ENCODE measurements at places on chromosomes 5 and 9.
A peak's percentile ranks its signal among the peaks of the same experiment; 100 is the strongest.

- DNase-seq = no peak
Measured at GRCh38 chr5:151675611-151676313, 11.0 kb downstream of the SPARC start.

GRCh38 chr9:86599561-86599960 lies 245.4 kb upstream of the TUT7 start:
- DNase-seq = no peak

DNA sequence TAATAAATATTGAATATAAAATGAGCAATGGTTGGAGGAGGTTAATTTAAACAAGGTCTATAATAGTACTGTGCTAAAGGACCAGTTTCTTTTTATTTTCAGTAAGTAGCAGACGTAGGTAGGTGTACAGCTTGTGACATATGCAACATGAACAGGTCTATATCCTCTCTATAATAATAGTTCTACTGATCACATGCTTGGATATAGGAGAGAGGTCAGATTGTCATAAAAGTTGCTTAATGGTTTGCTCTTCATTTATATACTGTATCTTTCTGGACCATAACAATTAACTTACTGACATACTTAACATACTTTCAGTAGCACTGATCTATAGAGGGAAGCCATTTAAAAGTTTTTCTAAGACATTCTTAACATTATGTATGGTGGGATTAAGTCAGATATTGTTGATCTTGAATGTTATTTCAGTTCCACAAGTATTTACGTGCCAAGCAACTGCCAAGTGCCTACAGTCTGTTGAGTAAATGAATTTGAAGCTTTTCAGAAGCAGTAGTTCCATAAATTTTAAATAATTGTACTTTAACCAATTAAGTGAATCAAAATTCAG lies 68.0 kb downstream of the DENND4C start:
- DNase-seq = no peak

GRCh38 chr9:98367371-98367900 lies 112.0 kb upstream of the TBC1D2 start:
- no peak for DNase-seq

DNA sequence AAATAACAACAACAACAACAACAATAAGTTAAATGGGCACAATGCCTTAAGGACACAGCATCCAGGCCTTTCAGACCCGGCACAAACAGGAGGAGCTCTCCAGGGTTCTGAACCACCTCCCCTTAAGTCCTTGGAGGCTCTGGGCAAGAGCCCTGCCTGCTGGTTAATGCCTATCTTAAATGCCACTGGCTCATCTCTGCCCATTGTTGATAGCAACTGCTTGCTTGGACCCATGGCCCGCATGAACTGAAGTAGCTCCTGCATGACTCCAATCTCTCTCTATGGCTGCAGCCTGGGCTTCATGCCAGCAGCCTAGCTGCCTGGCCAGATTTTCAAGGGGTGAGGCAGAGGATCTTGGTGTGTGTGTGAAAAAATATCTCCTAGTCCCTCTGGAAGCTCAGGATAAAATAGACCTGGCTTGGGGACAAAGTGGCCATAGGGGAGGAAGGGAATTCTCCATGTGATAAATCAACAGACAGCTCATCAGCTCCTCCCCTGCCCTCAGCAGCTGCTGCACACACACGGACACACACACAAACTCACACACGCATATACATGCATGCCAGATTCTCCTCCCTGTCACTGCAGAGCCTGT lies 27.4 kb downstream of the FAM219A start:
- no peak for DNase-seq

- no peak for DNase-seq
Measured at GRCh38 chr5:109917154-109917546, 227.4 kb downstream of the MAN2A1 start.

DNA sequence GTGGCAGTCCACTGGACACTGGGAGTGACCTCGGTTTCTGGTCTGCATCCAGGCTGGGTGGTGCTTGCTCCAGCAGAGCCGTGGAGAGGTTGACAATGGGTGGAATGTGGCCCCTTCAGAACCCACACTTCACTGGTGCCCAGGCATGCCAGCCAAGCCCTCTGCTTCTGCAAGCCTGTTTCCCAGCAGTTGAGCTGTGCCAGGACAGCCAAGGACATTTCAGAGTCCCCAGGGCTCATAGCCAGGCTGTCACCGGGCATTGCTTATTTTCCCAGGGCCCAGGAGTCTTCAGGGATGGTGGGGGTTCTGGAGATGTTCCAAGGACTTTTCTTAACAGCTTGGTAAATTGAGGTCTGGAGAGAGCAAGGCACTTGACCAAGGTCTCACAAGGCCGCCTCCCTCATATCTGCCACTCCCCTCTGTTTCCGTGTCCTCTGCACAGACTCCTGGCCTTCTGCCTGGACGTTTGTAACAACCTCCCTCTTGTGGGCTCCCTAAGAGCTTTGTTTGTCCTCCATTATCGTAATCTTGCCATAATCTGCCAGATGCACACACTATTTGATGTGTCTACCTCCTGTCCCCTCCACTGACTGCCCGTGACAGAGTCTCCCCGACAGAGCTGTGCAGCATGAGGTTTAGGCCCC lies 3.8 kb upstream of the NDST1 start:
- no peak for DNase-seq

- DNase-seq = peak; percentile 18
Measured at GRCh38 chr9:89996773-89997172, 392.0 kb downstream of the GADD45G start.

- DNase-seq = no peak
Measured at GRCh38 chr5:23330726-23331125, 176.7 kb upstream of the PRDM9 start.

DNA sequence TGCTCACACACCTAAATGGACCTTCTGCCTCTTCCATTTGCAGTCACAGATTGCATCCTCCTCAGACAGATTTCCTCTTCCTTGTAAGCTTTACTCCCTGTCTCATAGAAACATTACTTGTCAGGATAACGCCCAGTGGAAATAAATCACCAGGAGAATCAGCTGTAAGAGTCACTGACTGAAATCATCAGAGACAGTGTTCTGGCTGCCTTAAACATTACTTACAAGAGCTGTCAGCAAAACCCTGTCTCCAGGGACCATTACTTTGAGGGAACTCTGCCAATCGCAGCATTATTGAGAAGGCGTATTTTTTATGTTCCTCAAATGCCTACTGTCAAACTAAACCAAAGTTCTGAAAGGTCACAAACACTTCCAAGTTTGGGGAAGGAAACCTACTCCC lies 5.9 kb downstream of the DPYSL3 start:
- no peak for DNase-seq

- DNase-seq = no peak
Measured at GRCh38 chr5:130102375-130102774, 198.1 kb downstream of the CHSY3 start.

- DNase-seq = no peak
Measured at GRCh38 chr5:147512659-147513379, 3.0 kb upstream of the DPYSL3 start.

- no peak for DNase-seq
Measured at GRCh38 chr5:60806591-60807243, 37.4 kb downstream of the ELOVL7 start.

DNA sequence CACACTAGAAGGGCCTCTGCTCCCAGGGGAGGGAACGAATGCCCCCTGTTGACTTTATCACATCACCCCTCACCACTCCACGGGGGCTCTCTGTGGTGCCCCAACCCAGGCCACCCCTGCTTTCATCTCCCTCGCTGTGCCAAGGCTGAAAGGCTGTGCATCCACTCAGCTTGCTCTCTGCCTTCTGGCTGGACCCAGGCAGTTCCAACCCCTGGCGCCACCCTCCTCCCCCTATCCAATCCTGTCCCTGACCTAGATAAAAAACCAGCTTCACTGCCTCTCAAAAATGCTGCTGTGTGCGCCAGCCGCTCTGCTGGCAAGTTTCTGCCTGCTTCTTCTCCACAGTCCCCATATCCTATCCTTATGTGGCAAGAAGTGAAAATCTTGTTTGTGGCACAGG lies 22.4 kb upstream of the CORO2A start:
- no peak for DNase-seq

DNA sequence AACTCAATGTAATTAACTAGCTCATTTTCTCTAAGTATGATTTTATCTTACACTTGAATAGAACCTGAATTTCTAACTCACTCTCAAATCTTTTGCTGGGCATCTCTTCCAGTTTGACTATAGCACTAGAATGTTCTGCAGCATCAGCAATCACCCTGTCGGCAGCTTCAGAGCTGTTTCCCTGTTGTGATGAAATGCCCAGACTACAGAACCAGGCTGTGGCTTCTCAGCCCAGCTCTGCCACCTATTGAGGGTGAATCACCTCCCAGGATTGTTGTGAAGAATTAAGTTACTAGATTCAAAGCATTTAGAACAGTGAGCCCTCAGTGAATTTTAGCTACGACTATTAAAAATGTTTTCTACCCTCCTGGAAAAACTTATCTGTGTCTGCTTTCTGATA lies 90.4 kb upstream of the ANKRD55 start:
- DNase-seq = no peak

DNA sequence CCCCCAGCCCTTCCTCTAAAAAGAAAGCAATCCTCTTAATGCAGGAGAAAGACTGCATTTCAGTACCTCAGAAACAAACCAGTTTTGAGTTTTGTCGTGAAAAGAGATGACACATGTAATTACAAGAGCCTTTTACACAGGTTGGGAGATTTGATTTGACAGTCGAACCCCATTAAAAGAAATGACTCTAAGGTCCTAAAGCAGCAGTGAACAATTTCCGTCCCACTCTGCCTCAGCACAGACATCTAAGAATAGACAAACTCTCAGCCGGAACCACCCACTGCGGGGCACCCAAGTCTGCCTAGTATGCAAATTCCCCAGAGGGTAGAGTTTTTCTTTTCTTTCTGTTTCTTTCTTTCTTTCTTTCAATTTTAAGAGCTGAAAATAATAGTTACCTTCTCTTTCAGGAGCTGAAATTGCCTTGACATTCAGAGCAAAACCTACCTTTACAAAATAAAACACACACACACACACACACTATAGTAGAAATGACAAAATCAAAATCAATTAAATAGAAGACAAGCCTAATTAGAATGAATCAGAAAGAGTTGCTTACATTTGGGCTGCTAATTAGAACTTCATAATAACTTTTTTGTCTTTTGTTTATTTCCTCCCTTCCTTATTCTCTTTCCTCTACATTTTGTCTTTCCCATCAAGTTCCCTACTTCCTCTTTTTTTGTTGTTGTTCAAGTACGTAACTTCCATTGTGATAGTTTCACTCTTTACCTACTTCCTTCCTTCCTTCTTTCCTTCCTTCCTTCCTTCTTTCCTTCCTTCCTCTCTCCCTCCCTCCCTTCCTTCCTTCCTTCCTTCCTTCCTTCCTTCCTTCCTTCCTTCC lies 65.1 kb downstream of the BASP1 start:
- no peak for DNase-seq

DNA sequence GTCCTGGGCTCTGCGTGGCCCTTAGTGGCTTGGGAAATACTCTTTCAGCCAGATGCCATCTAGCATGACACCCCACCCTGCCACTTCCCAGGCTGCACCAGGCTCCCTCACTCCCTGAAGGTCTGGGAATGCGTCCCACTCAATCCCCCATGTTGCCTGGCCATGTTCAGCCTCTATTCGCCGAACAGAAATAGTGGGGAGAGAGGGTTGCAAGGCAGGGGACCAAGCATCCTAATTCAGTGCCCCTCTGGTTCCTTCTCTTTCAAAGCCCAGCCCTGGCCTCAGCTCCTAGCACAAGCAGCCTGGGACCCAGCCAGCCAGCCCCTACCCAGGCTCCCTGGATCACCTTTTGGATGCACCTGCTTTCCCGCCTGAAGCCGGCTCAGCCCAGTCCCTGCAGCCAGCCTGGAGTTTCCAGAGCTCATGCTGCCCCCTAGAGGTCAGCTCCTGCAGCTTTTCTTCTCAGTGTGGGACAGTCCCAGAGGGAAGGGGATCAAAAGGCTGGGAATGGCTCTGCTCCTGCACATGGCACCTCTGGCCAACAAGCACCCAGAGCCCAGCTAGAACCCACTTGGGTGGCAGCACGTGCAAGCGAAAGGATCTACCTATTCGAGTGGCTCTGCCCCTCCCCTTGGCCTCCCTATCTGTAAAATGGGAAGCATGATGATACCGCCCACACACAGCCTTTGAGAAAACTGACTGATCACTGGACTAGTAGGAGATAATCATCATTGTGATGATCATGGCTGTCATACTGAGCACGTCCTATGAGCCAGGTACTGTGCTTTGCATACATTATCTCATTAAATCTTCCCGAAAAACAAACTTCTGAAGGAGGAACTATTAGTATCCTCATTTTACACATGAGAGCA lies 48.7 kb upstream of the C5orf58 start:
- DNase-seq = peak; percentile 15

DNA sequence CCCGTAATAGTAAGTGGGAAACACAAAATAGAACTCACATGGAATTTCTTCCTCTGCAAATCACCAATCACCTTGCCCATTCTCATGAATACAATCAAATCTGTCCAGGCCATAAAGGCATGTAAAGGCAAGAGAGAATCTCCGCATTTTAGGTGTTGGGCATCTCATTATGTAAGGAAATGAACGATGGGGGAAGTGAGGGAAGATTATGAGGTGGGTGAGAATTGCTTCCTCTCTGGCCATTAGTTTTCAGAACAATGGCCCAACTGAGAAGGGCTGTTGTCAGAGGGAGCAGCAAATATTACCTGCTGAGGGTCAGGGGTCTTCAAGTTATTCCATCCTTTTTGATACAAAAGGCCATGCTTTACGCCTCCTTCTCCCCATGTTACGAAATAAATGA lies 455.1 kb downstream of the ARHGEF28 start:
- no peak for DNase-seq

GRCh38 chr5:17326600-17327037 lies 109.2 kb downstream of the BASP1 start:
- DNase-seq = no peak

Data from NK-92 treated with Interleukin-12 subunit alpha and Interleukin-12 subunit beta, amount 100 ng/mL, for 24 hours (cell line).